ENCODE measurements at places on chromosomes 5 and 9. TPM values are rescaled to one million over a fixed set of nuclear protein-coding genes. Genes with fewer than 3 reads are reported as not detected.

The GLIPR2 gene
- total RNA-seq = 47.8 TPM

The MEGF10 gene
- total RNA-seq = under 0.01 TPM

The WDR31 gene
- total RNA-seq = 4.0 TPM

DNA sequence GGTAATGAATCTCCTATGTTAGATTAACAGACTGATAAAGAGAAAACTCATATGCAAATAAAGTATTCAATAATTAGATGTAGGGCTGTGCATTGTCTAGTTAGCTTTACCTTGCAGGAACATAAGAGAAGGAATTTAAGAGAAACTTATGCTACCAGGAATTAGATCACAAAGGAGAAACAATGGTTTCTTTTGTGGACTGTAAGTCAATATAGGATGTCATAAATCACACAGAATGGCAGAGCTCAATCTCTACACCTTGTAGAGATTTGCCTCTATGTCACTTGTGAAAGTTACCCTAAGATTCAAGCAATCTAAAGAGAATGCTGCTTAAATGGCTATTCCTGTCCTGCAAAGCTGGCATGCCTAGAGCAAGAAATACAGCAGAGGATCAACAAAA is 26.0 kb downstream of the SLCO4C1 start:
- no peaks in the 10 kb centered on the region for H3K36me3 ChIP-seq
- H3K4me1 ChIP-seq = no peaks in the 10 kb centered on the region
- DNase-seq = no peak

- no peaks in the 10 kb centered on the region for H3K4me1 ChIP-seq
- no peak overlapping the region for H3K27ac ChIP-seq
- DNase-seq = no peak
- no peaks in the 10 kb centered on the region for H3K27me3 ChIP-seq
Observed at GRCh38 chr5:72885824-72886223, 69.4 kb downstream of the TNPO1 start.

DNA sequence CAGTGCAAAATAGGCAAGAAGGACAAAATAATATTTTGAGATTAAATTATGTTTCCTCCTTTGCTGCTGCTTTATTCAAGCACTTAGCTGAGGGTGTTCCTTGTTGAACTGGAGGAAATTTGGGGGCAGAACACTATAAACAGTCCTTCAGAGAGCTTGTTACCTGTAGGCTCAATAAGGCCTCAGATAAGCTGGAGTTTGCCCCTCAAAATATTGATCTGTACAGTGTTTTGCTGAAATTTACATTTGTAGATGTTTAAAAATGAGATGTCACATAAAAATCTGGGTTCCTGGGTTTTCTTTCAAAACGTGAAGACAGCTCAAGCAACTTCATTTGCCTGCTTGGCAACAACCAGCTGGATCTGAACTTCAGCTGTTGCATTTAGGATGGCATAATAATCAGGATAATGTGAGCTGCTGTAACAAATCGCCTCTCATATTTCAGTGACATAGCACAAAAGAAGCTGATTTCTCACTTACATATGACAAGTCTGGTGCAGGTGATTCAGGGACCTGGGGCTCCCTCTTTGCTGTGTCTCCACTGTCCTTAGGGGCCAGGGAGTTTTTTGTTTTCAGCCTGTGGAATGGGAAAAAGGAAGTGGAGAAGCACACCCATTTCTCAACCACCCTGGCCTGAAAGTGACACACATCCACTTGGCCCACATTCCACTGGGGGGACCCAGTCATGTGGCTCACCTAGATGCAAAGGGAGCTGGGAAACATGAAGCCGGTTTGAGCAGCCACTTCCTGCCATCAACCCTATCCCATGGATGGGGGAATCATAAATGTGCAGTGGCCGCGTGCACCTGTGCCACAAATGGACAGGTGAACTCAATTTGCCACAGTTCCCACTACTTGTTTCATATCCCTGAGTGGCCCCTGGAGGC is 2.4 kb upstream of the PSAT1 start:
- H3K27ac ChIP-seq = no peak overlapping the region
- H3K4me1 ChIP-seq = no peaks in the 10 kb centered on the region
- no peaks in the 10 kb centered on the region for H3K36me3 ChIP-seq
- DNase-seq = no peak
- no peak overlapping the region for H3K4me3 ChIP-seq
- H3K27me3 ChIP-seq = no peaks in the 10 kb centered on the region

DNA sequence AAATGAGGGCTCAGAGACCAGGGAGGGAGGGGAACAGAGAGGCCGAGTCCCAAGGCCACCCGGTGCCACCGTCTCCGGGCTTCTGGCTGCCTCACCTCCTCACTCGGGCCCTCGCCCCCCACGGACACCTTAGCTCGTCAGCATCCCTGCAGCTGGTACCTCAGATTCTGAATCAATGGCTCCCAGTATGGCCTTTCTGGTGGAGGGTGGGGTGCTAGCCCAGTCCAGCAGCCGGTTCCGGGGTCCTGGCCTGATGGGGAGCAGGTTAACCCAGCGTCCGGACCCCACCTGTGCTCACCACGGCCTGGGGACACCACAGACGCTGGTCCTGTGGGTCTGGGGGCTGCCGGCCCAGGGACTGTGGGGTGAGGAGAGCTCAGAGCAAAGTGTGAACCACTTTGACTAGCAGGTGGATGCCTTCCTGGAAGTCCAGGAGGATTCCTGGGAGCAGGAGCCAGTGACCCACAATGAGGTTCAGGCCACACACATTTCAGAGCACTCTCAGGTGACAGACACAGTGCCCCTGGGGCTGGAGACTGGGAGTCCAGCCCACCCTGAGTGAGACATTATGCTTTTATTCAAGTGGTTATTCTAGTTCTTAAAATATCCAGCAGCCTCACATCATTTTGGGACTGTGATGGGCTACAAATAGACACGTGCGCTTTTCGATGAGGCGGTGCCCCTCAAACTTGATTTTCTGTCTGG is 53.3 kb downstream of the AHRR start:
- no peak overlapping the region for H3K4me3 ChIP-seq
- H3K36me3 ChIP-seq = peaks cover 23% of the 10 kb centered on the region
- H3K4me1 ChIP-seq = peaks cover 40% of the 10 kb centered on the region
- H3K27ac ChIP-seq = peak overlapping the region; percentile 98

The TNC gene
- 457 TPM for total RNA-seq

- H3K4me1 ChIP-seq = no peaks in the 10 kb centered on the region
- DNase-seq = no peak
- no peaks in the 10 kb centered on the region for H3K36me3 ChIP-seq
- no peaks in the 10 kb centered on the region for H3K27me3 ChIP-seq
- H3K4me3 ChIP-seq = no peak overlapping the region
Observed at GRCh38 chr5:30149526-30149925, 1044.0 kb upstream of the CDH6 start.

GRCh38 chr9:37102486-37102885 is 17.9 kb upstream of the ZCCHC7 start:
- no peak for DNase-seq
- H3K27ac ChIP-seq = no peak overlapping the region
- H3K4me1 ChIP-seq = no peaks in the 10 kb centered on the region
- H3K4me3 ChIP-seq = no peak overlapping the region
- no peaks in the 10 kb centered on the region for H3K36me3 ChIP-seq
- H3K27me3 ChIP-seq = no peaks in the 10 kb centered on the region

DNA sequence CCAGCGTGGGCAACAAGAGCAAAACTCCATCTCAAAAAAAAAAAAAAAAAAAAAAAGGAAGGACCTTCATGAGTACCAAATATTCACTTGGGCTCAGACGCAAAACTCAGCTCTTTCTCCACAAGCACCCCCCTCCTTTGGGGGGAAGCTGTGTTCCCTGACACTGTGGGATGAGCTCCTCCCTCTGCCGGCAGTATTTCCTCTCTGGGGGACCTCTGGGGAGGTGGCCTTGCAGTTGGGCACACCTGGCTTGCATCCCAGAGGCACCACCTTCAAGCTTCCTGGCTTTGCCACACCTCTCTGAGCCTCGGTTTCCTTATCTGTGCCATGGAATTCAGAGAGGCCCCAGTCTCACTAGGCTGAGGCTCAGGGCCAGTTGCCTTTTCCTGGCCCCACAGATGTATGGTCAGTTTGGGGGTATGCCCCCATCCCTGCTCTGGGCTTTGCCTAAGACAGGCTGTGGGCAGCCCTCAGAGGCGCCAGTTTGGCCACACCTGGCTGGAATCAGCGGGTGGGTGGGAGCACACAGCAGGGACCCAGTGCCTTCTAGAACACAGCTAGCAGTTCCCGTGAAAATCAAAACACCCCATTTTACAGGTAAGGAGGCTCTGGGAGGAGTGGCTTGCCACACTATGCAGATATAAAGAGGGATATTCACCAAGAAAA is 157.5 kb upstream of the IER5L start:
- no peak overlapping the region for H3K4me3 ChIP-seq
- no peaks in the 10 kb centered on the region for H3K36me3 ChIP-seq
- no peak for DNase-seq
- no peak overlapping the region for H3K27ac ChIP-seq
- peaks cover 26% of the 10 kb centered on the region for H3K4me1 ChIP-seq

The TEX48 gene
- total RNA-seq = not detected
